ENCODE measurements at places on chromosomes 16 and 17.
A peak's percentile ranks its signal among the peaks of the same experiment; 100 is the strongest.

GRCh38 chr17:74746922-74747321, 1.5 kb upstream of the NHERF1 start:
- DNase-seq = peak; percentile 39

- no peak for DNase-seq
Measured at GRCh38 chr17:73803964-73804435, 159.8 kb upstream of the SDK2 start.

- DNase-seq = no peak
Measured at GRCh38 chr17:82838386-82839063, 1.3 kb downstream of the ZNF750 start.

DNA sequence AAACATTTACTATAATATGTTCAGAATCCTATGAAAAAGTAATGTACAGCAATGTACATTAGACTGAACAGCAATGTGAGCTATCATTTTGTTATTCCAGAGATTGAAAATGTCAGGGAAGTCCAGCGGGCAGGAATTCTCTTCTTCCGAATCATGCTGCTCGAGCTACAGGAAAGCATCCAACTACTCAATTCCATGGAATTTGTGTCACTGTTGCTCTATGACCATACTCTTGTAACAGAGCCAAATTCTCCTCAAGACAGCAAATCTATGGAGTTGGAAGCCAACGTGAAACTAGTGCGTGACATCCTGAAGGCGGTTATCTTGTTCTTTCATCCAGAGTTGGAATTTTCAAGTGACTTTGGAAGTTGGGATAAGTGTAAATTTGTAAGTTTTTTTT, 24.8 kb upstream of the NSRP1 start:
- DNase-seq = no peak

GRCh38 chr17:69695646-69696045, 281.1 kb downstream of the MAP2K6 start:
- no peak for DNase-seq

DNA sequence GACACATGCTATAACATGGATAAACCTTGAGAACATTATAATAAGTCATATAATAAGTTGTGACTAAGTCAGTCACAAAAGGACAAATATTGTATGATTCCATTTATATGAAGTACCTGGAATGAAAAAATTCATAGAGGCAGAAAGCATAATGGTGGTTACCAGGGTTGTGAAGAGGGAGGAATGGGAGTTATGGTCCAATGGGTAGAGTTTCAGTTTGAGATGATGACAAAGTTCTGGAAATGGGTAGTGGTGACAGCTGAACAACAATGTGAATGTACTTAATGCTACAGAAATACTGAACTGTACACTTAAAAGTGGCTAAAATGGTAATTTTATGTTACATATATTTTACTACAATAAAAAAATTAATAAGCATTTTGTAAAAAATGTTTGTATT, 49.7 kb downstream of the MYO1D start:
- DNase-seq = no peak

DNA sequence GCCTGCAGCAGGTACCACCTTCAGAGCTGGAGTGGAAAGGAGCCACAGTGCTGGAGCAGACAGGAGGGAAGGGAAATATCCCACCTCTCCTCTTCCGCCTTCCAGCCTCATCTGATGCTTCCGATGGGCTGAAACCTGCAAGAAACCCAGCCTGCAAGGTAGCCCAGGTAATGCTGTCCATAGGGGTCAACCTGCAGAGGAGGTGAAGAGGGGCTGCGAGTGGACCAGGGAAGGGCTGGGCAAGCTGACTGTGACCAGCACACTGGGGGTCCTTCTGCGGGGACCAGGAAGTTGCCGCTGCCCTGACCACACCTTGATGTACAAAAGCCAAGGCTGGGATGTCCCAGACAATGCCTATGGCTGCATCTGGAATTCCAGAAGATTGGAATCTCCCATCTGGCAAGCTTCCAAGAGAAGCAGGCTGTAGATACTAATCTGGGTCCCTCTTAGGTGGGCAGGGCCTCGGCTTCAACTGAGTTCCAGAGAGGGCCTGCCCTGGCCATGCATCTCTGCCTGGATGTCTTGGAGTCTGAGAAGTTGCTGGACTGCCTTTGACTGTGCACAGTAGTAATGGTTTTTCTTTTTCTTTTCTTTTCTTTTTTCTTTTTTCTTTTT, 5.8 kb downstream of the FOXL1 start:
- DNase-seq = no peak

DNA sequence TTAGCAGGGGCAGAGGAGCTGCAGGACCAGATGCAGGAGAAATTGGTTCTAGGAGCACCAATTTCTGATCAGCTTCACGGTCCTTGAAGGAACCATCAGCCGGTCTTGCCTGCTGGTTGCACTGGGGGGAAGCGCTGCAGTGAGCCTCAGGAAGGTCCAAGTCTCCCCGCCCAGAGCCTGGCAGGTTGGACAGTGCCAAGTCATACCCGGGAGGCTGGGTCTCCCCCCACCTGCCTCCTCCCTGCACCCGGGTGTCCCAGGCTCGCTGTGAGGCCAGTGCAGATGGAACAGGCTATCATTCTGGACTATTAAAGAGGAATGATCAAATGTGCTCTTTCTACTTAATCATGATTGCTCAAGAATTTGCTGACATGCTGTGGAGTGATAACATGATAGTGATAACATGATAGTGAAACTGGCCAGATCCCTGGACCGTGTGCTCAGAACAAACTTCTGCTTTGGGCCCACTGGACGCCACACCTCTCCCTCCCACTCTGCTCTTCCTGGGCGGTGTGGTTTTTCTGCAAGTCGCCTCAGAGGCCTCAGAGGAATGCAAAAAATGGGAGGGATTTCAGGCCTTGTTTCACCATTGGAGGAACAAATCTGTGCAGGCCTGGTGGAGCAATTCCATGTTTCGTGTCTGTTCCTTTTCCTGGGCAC, 236.0 kb downstream of the IRF8 start:
- no peak for DNase-seq

All from CD4-positive, alpha-beta T cell treated with Interleukin-6 for 4 hours (primary cell).